Neural crest cell (in vitro differentiated cells): ENCODE measurements at places on chromosomes 4 and X. TPM values are rescaled to one million over a fixed set of nuclear protein-coding genes. Genes with fewer than 3 reads are reported as not detected.

Gene SUPT20HL1
- not detected in 2 replicates for total RNA-seq

Gene IL3RA
- total RNA-seq: not detected in 2 replicates

DNA sequence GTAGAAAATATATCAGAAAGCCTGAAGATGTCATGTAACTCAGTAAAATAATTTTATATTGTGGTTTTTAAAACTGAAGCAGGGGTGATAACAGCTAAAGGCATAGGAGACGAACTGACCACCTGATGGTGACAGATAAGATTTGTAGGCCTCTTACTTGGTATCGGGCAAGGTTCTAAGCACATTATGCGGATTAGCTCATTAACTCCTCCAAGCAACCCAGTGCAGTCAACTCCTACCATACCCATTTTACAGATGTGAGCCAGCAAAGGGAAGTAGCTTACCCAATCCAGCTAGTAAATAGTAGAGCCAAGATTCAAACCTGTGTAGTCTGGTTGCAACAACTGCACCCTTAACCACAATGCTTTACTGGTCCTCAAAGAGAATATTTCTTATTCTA is 62.1 kb downstream of the CC2D2A start:
- no peak for DNase-seq

- no peak for DNase-seq
These were observed 24.2 kb upstream of the C4orf50 start for GRCh38 chr4:6042293-6043063.

DNA sequence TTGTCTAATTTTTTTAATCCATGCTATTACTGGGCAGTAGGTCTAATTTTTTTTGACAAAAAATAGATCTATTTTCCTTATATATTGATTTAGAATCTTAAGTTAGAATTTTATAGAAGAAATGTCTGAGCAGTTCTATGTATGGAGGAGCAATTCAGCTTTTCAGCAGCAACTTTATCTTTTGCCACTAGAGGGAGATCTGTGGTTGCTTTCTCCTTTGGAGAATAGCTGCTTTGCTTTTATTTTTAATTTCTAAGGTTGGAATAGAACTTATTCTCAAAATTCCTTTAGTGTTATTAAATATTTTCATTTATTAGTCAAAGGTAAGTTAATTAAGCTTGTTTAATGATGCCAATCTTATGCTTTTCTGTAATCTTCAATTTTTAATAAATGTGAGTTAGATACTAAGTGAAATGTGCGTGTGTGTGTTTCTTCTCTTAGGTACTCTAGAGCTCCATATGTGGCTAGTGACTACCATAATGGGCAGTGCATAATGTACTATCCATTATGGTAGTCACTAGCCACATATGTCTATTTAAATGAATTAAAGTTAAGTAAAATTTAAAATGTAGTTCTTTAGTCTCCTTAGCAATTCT is 29.3 kb downstream of the FAM199X start:
- DNase-seq: no peak
